T-helper 1 cell (primary cell): ENCODE measurements at places on chromosomes 6 and 20.

DNA sequence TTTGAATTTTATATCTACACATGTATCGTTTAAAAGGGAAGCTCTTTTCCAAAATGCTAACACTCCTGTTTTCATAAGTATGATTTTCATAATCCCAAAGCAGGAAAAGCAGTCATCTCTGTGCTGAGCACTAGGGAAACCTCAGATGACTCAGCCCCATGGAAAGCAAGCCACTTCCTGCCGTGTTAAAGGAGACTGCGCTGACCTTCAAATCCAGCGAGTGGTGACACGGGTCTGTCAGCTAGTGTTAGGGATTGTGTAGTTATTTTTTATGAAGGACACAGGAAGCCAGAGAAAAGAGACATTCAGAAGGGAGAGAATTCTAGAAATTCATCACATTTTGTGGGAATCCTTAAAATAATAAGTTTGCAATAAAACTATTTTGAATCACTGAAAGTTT lies 57.0 kb upstream of the CD93 start:
- DNase-seq = no peak

- DNase-seq = no peak
Measured at GRCh38 chr20:35226126-35226883, at the start of gene MMP24. MMP24 (plus strand) TSS chr20:35226690; CDS start chr20:35226739, 49 bp downstream.

DNA sequence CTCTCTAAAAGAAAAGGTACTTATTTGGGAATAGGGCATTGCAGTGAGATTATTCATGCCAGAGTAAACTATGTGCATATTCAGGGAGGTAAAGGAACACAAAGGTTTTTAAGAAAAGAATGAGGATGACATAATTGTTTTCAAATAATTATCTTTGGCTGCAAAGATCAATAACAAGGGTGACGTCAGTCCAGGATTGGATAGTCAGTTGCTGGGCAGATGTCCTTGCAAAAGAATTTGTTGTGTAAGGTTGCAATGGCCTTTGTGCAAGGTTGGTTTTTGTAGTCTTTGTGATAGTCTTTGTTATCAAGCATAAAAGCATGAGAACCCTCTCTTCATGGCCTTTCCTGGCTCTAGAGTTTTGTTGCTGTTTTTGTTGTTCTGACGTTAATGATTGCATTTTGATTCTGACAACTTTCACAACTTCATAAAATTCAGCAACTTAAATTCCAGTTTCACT lies 17.7 kb downstream of the LOC128125822 start:
- no peak for DNase-seq

DNA sequence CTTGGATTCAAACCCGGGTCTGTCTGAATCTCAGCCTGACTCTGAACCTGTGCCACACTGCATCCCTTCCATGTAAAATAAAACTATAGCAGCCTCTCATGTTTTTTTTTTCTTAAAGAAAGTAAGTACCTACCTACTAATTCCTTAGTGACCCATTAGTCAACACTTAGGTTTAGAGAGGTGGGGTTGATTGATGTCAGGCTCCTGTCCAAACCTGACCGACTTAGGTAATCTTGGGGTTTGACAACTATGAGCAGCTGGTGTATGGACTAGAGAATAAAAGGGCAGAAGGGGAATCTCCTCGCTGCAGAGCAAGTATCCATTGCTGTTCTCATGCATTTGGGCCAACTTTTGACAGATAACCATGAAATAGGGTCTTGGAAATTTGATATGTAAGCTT lies 6.5 kb downstream of the NKAIN2 start:
- DNase-seq = no peak
